ENCODE measurements at places on chromosomes 3 and 15.

GRCh38 chr15:89654847-89655805 is at the start of gene KIF7:
TSS of gene KIF7 (minus strand) at chr15:89655467. CDS start at chr15:89652930, 2,537 bp downstream.
- peak; percentile 25 for DNase-seq

DNA sequence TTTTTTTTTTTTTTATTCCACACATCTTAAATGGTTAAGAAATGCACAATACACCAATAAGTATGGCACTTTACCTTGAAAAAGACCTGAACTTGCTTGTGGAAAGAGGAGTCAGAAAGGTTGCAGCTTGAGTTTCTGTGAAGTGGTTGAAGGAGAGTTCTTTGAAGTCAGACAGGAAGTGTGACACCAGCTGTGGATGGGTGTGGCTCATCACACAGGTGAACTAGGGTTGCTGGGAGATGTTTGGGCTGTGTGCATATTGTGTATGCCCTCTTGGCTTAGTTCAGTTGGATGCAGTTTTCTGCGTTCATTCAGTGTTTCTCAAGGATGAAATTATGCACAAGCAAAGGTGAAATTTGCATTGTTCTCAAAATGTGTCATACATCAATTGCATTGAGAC is 6.3 kb downstream of the AEN start:
- no peak for DNase-seq

DNA sequence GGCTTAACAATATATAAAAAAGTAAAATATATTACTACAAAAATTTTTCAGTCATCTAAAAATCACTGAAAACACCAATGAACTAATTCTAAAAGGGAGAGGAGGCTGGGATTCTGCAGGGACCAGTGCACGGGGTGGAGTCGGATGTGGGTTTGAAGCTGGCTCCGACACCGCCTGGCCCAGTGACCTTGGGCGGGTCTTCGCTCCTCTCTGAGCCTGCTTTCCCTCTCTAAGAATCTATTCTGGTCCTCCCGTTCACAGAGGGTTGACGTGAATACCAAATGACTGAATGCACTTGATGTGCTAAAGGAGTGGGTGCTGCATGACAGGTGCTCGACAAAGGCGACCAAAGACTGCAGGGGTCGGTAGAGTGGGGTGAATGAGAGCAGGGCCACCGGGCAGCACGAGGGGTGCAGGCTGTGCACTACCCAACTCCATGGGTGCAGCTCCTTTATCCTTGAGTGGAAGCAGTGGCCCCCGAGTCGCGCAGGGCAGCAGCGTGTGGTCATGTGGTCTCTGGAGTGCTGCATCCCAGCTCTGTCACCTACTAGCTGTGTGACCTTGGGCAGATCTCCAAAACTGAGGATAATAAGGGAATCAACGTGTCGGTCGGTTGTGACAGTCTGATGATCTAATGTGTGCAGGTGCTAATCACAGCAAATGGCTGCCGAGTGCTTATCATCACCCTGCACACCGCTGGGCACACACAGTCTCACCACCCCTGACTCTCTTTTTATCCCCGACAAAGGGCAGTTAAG is 8.6 kb upstream of the IQSEC1 start:
- no peak for DNase-seq

DNA sequence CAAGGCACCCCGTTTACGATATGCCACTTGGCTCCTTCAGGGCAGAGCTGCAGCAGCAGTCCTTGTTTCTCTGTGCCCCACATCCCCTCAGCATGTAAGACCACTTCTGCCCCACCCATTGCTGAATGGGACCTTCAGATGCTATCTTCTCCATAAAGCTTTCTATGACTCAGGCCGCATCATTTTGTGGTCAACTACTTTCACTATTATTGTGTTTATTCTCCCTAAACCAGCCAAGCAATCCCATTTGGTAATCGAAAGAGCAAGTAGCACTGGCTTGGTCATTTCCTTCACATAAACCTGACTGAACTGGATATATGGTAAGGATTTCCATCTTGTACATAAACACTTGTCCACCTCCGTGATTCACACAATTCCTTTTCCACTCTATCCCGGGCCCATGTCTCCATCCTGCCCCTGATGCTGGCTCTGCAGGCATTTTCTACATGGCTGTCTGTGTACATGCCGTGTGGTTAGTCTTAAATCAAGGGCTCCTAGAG is 25.7 kb downstream of the LIPC start:
- DNase-seq, result peak; percentile 69

Measured in LoVo (cell line).